ENCODE measurements at places on chromosomes 1 and 21.

DNA sequence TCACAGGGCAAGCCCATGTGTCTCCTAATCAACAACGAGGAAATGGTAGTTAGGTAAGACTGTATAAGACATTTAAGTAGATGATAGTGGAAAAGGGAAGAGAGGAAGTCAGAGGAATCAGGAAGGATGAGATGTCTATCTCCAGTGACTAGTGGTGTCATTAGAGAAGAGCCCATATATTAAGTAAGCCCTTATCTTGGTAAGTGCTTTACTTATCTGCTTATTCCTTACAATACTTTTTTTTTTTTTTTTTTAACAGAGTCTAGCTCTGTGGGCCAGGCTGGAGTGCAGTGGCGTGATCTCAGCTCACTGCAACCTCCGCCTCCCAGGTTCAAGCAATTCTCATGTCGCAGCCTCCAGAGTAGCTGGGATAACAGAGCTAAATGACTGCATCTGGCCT is 29.5 kb downstream of the RNF11 start:
- DNase-seq: no peak

GRCh38 chr1:215825056-215825455 is 258.0 kb downstream of the KCTD3 start:
- DNase-seq: no peak

GRCh38 chr1:15331734-15332133 is 78.0 kb upstream of the EFHD2 start:
- DNase-seq: no peak

DNA sequence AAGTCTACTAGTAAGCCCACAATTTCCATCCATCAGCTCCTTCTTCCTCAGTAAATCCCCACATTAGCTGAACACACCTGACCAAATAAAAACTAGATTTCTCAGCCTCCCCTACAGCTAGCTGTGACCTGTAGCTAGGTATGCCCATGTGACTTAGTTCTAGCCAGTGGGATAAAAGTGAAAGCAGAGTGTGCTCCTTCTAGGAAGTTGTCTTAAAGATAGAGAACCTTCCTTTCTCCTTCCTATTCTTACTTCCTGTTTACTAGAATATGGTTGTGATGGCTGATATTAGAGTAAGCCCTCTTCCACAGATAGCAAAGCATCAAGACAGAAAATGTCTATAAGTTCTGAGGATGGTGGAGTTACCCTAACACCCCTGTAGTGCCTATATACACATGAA is 67.0 kb downstream of the PIK3R3 start:
- no peak for DNase-seq

DNA sequence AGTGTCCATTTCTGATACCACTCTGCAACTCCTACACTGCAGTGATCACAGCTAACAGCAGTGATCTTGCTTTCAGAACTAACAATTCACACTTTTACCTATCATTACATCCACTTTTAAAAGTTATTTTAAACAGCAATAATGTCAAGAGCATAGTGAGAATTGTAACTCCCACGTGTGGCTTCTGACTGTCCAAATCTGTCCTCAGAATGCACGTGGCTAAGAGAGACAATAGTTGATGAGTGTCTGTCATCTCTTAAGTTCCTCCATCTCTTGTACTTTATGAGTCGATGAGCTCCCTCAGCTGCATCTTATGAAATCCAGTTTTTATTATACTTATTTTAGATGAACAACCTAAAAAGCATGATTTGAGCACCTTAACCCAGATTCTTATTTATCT is 16.5 kb upstream of the CFHR5 start:
- no peak for DNase-seq

- no peak for DNase-seq
Observed at GRCh38 chr1:227622739-227623475, 59.6 kb downstream of the ZNF678 start.

DNA sequence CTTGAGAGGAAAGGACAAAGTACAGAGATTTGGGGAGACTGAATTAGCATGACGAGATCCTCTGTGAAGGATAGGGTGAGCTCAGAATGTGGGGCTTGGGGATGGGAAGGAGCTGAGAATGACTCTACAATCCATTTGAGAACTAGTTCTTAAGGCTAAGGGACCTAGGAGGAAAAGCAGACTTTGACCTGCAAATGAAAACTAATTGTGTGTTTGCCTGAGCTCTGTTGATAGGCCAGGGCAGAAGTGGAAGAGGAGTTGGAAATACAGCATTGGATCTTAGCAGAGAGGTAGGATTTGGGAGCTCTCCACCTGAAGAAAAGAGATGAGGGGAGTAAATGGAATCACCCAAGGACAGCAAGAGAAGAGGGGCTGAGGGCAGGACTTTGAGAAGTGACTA is 2.1 kb upstream of the RGS8 start:
- no peak for DNase-seq

GRCh38 chr1:217004776-217005436 is 281.7 kb upstream of the ESRRG start:
- no peak for DNase-seq

DNA sequence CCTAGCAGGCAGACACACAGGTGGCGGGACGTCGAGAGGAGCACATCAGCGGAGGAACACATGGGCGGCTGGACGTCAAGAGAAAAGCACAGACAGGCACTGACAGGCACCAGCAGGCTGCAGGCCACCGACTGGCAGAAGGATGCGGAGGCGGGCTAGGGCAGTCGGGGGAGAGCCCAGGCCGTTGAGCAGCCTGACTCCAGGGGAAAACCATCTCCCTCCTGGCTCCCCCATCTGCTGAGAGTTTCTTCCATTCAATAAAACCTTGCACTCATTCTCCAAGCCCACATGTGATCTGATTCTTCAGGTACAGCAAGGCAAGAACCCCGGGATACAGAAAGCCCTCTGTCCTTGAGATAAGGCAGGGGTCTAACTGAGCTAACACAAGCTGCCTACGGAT is 25.5 kb downstream of the B3GALT5 start:
- DNase-seq: no peak

DNA sequence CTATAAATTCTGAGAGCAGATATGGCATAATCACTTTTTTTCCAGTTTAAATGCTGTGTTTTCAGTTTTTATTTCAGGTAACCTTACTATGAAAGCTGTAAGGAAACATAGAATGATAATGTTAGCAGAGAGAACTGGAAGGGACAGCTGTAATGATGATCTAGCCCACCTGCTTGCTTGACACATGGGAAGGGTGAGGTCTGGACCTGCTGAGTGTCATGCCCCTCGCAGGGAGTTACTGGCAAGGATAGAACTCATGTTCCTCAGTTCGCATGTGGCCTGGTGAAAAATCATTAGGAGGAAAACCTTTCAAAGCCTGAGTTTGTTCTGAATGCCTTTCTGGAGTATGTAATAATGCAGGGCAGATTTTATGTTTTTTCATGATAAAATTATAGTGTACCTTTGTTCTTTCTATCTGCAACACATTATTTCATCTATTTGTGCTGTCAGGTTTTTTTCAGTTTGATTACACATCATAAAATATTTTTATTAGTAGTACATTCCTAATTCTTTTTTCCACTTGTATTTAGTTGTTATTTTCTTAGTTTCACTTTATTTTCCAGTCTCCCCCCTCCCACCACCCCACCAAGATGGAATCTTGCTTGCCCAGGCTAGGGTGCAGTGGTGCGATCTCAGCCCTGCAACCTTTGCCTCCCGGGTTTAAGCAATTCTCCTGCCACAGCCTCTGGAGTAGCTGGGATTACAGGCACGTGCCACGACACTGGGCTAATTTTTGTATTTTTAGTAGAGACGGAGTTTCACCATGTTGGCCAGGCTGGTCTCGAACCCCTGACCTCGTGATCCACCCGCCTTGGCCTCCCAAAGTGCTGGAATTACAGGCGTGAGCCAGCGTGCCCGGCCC is 8.0 kb downstream of the DDI2 start:
- DNase-seq: no peak

GRCh38 chr1:32971576-32971975 is 7.0 kb upstream of the RNF19B start:
- no peak for DNase-seq

GRCh38 chr21:44293551-44294231 is 6.2 kb upstream of the PFKL start:
- DNase-seq: no peak

DNA sequence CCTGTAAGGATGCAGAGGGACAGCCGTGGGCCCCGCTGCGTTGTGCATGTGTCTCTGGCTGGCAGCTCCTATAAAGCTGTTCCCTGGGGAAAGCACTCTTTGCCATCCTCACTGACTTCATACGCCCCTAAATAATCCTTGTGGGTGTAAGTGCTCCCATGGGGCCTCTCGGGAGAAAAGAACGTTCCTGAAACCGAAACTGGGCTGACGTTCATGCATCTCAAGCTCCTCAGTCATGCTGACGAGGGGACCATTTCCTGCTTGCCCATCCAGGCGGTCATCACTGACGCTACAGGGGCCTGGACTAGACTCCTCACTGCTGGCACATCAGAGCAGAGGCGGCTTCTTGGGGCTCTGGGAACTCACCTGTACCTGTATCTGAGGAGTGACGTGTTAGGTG is 73.1 kb upstream of the USP24 start:
- DNase-seq: no peak

- no peak for DNase-seq
Observed at GRCh38 chr1:57340334-57341070, 83.4 kb downstream of the DAB1 start.

DNA sequence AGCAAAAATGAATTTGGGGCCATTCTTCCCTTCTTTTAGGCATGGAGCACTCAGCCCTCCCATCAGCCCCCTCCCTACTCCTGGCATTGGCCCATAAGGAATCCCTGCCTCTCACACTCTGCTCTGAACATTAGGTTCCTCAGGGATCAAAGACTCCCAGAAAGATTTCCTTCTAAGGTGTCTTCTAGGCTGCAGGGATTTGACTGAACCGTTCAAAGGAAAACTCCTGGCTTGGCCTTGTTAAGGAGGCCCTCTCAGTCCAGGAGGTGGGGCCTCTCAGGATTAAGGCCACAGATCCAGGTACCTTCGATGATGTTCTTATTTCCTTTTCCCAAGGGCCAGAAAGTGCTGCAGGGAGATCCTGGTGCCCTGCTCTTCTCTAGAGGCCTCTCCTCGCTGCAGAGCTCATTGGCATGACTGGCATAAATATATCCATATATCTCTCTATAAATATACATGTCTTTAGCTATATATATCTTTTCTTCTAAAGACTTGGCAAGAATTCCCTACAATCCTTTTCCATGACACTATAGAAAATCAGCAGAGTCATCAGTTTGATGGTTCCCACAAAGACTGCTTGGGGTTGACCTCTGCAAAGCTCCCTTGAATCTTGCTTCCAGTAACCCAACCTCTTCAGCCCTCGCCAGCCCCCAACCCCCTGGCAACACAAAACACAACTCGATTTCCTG is 59.1 kb downstream of the PLXNA2 start:
- DNase-seq: no peak

DNA sequence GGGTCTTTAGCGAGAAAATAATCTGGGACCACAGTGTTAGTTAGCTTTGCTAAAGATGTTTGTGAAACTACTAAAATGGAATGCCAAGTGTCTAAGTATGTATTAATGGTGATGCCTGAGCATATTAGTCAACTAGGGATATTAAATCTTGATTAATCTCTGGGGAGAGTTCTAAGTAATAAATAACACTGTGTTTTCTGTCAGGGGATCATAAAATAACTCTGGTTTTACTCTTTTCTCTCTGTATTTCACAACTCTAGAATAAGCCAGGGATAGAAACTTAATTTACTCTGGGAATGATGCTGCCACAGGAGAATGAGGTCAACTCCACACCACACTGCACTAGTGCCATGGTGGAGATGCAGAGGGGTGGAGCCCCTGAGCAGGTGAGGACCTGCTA is 399.2 kb downstream of the PTBP2 start:
- no peak for DNase-seq

- DNase-seq: no peak
Observed at GRCh38 chr1:26353210-26353859, 595 bp downstream of the CRYBG2 start.

DNA sequence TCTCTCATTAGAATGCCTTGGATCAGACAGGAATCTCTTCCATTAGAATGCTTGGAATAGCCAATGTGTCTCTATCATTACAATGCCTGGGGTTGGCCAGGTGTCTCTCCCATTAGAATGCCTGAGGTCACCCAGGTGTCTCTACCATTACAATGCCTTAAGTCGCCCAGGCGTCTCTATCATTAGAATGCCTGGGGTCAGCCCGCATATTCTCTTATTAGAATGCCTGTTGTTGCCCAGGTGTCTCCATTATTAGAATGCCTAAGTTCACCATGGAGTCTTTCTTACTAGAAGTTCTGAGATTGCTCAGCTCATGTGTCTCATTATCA is 60.2 kb downstream of the RNF187 start:
- no peak for DNase-seq

DNA sequence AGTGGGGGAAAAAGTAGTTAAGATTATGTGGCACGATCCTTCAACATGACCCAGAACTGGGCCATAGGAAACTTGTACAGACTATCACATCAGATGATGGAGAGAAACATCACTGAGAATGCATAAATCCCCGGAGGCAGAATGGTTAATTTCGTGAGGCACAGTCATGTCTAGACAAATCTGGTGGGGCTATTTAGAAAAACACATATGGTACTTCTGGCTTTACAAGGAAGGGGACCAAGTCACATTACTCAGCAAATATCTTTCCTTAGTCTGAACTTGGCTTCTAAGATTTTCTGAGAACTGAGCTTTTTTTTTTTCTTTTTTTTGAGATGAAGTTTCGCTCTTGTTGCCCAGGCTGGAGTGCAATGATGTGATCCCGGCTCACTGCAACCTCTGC is 9.2 kb upstream of the UQCRHL start:
- DNase-seq: no peak

DNA sequence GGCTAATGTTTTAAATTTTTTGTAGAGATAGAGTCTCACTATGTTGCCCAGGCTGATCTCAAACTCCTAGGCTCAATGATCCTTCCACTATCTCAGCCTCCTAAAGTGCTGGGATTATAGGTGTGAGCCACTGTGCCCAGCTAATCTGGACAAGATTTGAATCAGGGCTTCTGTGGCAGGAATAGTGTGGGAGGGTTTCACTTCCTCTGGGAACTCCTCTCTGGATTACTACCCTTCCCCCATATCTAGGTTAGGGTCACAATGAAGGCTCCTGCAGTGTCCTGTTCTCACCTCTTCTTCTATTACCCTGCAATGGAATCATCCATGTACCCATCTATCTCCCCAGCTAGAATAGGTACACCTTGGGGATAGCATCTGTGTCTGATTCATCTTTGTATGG is 133.6 kb upstream of the RAB4A start:
- no peak for DNase-seq

GRCh38 chr1:247110627-247111258 is 6.6 kb upstream of the ZNF669 start:
- DNase-seq: no peak

GRCh38 chr1:89125240-89125912 is 538 bp downstream of the GBP2 start:
- no peak for DNase-seq
